ENCODE measurements at places on chromosomes 5 and 9.

DNA sequence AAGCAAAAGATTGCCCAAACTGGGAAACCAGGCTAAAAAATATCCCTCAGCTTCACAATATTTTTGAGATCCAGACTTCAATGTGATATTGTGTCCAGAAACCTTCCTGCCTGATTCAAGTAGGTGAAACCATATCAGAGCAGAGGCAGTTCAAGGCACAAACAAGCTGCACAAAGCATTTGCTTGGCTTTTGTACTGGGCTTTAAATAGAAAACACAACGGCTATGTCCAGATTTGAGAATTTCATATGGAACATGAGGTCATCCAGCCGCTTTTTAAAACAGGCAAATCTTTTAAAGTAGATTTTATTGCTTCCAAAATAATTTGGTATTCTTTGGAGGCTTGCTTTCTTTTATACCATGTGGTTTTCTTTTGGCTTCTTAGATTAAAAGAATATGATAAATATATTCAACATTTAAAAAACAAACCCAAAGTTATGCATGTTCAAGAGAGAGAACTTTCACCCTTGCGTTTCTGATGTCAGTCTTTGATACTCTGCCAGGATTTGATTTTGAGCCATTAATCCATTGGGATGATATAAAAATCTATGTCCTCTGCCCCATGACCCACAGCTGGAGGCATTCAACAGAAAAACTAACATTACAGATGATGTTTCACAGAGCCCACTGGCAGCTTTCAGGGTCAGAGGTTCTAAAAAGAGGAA is 29.0 kb upstream of the CCDC112 start:
- no peak for DNase-seq

DNA sequence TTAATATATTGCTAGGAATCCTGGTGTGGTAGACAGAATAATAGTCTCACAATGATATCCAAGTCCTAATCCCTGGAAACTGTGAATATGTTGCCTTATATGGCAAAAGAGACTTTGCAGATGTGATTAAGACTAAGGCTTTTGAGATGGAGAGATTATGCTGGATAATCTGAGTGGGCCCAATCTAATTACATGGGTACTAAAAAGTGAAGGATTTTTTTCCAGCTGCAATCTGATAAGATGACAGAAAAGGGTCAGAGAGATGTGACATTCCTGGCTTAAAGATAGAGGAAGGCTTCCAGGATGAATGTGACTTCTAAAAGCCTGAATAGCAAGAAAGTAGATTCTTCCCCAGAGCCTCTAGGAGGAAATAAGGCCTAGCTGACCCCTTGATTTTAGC is 80.7 kb upstream of the MPDZ start:
- DNase-seq: no peak

GRCh38 chr5:83925321-83925954 is 204.8 kb upstream of the HAPLN1 start:
- no peak for DNase-seq

DNA sequence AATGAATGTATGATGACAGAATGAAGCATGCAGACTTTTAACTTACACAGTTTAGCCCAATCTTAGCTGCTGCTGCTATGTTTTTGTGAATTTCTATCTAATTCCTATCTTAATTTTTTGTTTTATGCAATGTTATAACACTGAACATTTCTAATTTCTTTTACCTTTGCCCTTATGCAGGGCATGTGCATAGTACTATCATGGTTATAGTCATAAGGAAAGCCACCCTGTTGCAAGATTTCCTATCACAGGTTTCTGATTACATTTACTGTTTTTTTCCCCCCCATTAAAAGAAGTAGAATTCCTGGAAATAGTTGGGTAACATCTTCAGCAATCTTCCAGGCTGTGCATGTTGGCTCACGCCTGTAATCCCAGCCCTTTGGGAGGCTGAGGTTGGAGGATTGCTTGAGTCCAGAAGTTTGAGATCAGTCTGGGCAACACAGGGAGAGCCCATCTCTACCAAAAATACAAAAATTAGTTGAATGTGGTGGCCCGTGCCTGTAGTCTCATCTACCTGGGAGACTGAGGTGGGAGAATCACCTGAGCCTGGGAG is 164.4 kb downstream of the KDM4C start:
- DNase-seq: no peak

- no peak for DNase-seq
Measured at GRCh38 chr9:77097335-77097734, 77.9 kb downstream of the FOXB2 start.

DNA sequence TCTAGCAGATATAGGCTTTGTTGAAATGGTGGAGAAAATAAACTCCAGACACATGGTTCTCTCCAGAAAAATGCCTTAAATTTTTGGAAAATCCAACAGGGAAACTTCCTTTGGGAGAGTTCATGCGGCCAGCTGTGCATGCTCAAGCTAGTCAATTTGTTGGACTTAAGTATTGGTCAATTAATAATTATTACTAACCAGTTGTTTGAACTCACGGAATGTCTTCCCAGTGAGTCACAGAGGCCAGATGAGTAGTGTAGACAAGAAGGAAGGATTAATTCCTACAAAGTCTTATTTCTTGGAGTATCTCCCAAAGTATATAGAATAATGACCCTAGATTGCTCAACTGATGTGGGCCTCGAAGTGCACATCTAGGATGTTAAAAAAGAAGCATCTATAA is 103.6 kb downstream of the MACIR start:
- no peak for DNase-seq

DNA sequence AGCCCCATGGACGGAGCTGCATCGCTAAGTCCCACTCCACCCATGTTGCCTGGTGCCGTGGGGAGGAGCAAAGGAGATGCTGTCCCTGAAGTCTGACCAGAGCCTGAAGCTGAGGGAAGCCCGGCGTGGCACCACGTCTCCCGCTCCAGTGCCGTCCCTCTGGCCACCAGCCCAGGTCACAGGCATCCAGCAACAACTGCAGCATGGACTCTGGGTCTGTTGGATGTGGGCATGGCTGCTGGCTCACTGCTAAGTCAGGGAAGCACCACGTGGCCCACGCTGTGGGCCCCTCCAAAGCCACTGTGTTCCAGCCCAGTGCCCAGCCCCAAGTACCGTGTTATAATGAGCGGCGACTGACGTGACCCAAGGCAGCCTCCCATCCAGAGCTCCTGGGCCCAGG is 112.6 kb downstream of the SYK start:
- no peak for DNase-seq

- no peak for DNase-seq
Measured at GRCh38 chr5:76099756-76100155, 16.6 kb downstream of the SV2C start.

GRCh38 chr5:154722936-154723335 is 32.2 kb upstream of the LARP1 start:
- DNase-seq: no peak

- DNase-seq: no peak
Measured at GRCh38 chr5:149429839-149430721, 51.0 kb upstream of the IL17B start.

- DNase-seq: no peak
Measured at GRCh38 chr9:84858364-84858763, 188.8 kb downstream of the NTRK2 start.

GRCh38 chr5:57383093-57383861 is 99.3 kb downstream of the ACTBL2 start:
- no peak for DNase-seq

DNA sequence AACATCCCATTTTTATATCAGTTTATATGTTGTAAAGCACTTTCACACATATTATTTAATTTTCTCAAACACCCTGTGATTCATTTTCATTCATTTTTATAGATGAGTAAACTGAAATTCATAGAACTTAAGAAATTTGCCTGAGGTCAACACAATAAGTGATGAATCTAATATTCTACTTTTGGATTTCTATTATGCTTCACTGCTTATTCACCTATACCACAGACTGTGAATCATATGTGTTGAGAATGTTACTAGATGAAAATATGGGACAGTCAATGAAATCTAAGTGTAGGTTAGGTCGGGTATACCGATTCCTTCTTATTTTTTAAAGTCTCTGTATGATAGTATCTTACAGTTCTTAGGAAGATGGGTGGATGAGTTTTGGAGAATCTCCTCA is 24.8 kb downstream of the CDC37L1 start:
- no peak for DNase-seq

DNA sequence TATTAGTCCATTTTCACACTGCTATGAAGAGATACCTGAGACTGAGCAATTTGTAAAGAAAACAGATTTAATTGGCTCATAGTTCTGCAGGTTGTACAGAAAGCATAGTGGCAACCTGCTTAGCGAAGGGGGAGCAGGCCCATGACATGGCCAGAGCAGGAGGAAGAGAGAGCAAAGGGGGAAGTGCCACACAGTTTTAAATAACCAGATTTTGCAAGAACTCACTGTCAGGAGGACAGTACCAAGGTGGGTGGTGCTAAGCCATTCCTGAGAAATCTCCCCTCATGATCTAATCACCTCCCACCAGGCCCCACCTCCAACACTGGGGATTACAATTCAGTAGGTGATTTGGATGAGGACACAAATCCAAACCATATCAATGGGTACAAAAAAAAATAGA is 16.8 kb upstream of the PCSK5 start:
- no peak for DNase-seq

GRCh38 chr5:1975898-1976765 is 93.4 kb upstream of the IRX4 start:
- no peak for DNase-seq

GRCh38 chr9:75039009-75039408 is 10.9 kb upstream of the CARNMT1 start:
- DNase-seq: no peak

DNA sequence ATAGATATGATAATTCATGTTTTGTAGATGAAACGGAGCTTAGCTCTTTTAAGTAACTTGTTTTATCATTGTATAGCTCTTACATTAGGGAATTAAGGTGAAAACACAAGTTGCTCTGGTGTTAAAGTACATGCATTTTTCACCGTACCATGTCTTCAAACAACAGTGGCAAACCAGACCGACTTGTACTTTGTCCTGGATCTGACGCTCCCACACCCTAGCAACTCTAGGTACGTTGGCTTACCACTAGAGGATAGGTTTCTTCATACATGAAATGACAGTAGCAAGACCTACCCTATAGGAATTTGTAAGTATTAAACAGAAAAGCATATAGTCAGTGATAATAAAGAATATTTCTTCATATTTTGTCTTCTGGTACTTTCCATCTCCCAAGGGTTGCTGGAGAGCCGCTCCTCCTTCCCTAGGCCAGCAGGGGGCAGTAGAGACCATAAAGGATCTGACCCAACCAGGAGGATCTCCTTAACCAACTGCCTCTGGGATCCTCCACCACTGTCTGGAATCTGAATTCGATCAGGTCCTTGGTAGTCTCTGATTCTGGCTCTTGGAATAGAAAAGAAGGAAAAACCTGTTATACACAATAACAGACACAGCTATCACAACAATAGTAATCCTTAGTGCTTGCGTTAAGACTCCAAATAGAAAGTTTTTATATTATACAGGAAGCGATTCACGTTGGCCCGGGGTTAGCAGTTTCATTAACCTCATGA is 136.7 kb downstream of the CAVIN4 start:
- DNase-seq: no peak

- DNase-seq: no peak
Measured at GRCh38 chr5:95727764-95728191, 3.4 kb upstream of the RHOBTB3 start.

GRCh38 chr5:97163360-97163764 is 19.7 kb downstream of the RIOK2 start:
- DNase-seq: no peak

DNA sequence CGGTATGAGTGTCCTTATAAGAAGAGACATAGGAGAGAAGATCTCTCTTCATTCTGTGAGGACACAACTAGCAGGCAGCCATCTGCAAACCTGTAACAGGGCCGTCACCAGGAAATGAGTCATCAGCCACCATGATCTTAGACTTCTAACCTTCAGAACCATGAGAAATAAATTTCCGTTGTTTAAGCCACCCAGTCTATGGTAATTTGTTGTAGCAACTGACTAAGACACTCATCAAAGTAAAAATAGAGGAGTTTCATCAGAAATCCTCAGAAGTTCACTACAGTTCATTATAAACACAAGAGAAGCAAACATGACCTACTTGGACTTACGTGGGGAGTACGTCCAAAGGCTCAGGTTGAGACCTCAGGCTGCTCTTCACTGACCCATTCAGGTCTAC is 357.7 kb downstream of the SEMA5A start:
- no peak for DNase-seq

DNA sequence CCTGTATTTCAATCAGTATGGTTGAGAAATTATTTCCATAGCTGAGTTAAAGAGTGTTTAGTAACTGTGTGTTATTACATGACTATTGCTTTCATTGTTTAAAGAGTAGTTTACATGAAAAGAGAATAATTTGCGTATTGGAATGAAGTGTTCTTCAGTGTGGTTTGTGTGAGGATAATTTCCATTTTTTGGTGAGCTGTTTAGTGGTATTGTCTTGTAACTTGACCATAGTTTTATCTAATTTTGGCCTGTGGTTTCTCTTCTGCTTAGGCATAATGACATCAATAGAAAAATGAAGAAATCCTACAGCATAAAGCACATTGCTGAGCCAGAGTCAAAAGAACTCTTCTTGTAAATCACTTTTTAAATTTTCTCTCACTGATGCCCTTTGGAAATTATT is 151.2 kb downstream of the SNCAIP start:
- DNase-seq: no peak

DNA sequence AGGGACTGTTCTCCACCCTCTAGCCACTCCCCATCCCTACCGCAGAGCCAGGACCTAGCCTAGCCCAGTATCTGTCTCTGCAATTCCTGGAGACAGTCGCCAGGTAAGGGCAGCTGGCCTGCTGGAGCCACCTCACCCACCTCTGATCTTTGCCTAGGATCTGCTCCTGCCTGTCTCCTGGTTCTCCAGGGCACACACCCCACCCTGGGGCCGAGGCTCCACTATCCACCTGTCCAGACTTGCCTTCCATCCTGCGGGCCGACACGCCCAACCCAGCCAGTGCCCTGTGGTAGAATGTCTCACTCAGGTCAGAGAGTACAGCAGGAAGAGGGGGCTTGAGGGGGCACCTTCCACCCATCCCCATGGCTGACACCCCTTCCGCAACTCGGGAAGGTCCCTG is 15.7 kb upstream of the AQP7 start:
- DNase-seq: no peak

- no peak for DNase-seq
Measured at GRCh38 chr5:102853680-102854079, 98.6 kb downstream of the PAM start.

- no peak for DNase-seq
Measured at GRCh38 chr5:136052692-136053335, 24.0 kb downstream of the TGFBI start.

DNA sequence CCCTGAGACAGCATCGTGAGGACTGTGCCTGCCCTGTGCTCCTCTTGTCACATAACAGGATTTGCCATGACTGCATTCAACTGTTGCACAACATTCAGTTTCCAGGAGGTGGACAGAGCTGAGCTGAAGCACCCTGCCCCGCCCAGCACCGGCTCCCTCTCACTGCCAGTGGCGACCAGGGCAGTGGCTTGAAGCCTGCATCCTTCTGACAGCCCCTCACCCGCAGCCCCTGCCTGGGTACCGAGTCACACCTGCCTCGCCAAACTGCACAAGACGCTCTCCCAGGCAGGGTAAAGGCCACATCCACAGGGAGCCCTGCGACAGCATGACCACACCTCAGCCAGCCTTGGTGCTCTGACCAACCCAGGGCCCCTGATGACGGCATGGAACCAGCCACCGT is 59.9 kb upstream of the ZNF354A start:
- no peak for DNase-seq
